ENCODE measurements at places on chromosomes 3 and 15. TPM values are rescaled to one million over a fixed set of nuclear protein-coding genes. Genes with fewer than 3 reads are reported as not detected.
A peak's percentile ranks its signal among the peaks of the same experiment; 100 is the strongest.

The PLA2G4D gene
- total RNA-seq = not detected

The PSTPIP1 gene
- not detected for total RNA-seq

The GP9 gene
- not detected for total RNA-seq

The HHATL gene
- total RNA-seq = not detected

The RBMS3 gene
- total RNA-seq = 30.1 TPM

The SYNPR gene
- not detected for total RNA-seq

The ATP10A gene
- total RNA-seq = 39.5 TPM

The ABHD17C gene
- total RNA-seq = 12.9 TPM

The C3orf22 gene
- not detected for total RNA-seq

DNA sequence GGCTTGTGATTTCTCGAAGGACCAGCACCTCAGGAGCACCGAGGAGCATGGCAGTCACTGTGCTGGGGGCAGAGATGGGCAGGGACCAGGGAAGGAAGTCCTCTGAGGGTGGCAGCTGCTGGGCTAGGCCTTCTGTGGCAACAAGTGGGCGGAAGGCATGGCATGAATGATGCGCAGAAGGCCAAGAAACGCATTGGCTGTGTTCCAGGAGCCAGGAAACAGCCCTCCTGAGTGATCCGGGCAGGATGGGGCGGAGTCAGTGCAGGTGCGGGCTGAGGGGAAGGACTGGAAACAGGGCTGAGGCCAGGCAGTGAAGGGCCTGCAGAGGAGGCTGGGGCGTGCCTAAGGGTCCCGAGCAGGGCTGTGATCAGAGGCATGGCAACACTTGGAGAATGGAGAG lies 23.6 kb downstream of the MRPS11 start:
- no peak for DNase-seq

DNA sequence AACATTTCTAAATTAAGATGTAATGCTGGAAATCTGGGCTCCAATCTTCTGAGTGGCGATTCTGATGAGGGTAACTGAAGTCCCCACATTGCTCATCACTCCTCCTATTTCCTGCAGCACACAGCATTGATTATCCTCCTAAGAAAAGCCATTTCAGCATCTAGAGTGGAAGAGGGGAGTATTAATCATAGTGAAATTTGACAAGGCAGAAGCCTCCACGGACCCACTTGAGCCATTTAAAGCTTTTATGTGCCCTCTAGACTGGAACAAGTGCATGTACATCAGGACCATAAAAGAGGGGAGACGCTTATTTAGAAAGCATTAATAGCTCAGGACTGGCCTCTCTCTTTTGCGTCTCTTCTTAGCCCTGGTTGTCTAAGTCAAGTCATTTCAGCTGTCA lies 25.8 kb downstream of the AQP9 start:
- no peak for DNase-seq

GRCh38 chr3:129366312-129366831 lies 62.1 kb downstream of the EFCAB12 start:
- no peak for DNase-seq

GRCh38 chr15:66394472-66394871 lies 7.8 kb downstream of the MAP2K1 start:
- DNase-seq = no peak

GRCh38 chr3:98770261-98771039 lies 7.3 kb downstream of the ST3GAL6 start:
- DNase-seq = no peak

GRCh38 chr3:159257954-159258353 lies 456.1 kb downstream of the MFSD1 start:
- DNase-seq = no peak

- DNase-seq = no peak
These were observed 9.6 kb downstream of the XCR1 start for GRCh38 chr3:46017720-46018119.

- DNase-seq = no peak
These were observed 40.0 kb upstream of the ATP10A start for GRCh38 chr15:25903024-25903581.

DNA sequence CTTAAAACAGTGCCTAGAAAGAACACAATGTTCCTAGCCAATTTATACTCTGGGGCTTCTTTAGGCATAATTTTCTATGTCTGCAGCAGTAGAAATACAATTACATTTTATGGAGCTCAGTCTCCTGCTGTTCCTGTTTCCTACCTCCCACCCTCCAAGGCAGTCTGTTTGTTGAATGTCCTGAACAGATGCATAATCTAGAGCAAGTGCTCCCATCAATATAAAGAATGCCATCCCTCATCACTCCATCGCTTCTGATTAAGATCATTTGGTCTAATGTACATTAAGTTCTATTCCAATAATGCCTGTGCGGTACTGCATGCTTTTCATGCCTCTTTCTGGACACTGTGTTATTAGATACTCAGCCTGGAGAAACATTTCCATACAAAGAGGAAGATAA lies 869.8 kb upstream of the CFAP20DC start:
- DNase-seq = no peak

GRCh38 chr15:63972801-63973200 lies 73.5 kb downstream of the DAPK2 start:
- no peak for DNase-seq

- peak; percentile 61 for DNase-seq
These were observed 103.3 kb upstream of the COL8A1 start for GRCh38 chr3:99534951-99535704.

- DNase-seq = no peak
These were observed 42.9 kb downstream of the CDIN1 start for GRCh38 chr15:36622197-36622795.

DNA sequence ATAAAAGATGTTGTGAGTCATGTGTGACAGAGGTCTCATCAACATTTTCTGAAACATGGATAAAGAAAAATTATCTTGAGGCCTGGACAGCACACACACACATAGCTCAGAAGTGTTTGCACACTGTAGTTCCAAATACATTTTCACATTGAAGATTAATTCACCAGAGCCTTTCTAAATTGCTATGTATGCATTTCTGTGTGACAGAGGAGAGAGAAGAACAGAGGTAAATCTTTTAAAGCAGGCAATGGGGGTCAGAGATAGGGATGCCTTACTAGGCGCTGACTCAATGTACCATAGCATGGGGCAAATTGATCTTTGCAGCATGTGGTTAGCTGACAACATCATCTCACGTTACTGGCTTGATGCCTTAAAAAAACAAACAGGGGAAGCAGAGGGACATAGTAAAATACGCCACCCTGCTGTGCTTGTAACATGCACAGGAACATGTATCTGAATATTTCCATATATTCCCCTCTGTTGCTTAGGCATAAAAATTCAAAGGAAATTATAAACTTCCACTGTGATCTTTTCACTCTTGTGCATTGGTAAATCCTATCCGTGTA lies 7.7 kb downstream of the POU1F1 start:
- no peak for DNase-seq

- DNase-seq = no peak
These were observed 310.7 kb upstream of the ZNF717 start for GRCh38 chr3:76096036-76096435.

DNA sequence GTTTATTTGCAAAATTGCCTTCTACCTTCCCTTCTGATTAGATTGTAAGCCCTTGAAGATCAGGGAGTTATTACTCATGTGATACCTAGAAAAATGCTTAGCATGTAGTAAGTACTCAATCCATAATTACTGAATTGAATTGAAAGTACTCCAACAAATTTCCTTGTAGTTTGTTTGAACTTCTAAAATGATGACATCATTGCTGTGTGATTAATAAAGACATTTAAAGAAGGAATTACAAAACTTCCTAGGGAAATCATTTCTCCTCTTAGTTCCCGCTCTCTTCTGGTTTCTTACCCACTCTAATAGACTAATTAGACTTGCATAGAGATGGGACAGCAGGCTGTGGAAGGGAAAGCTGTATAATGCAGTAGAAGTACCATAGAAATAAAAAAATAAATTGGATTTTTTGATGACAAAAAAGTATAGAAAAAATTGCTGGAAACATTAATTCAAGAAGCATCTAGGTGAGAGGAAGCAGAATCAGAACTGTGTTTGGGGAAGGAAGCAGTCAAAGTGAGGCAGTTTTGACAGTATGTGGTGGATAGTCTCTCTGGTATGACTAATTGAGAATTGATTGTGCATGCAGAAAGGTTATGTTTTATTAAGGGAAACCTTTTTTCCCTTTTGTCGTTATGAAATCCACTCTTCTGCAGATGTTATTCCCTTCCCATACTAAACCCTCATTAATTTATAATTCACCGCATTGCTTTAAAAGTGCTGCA lies 93.0 kb downstream of the ALCAM start:
- DNase-seq = no peak

DNA sequence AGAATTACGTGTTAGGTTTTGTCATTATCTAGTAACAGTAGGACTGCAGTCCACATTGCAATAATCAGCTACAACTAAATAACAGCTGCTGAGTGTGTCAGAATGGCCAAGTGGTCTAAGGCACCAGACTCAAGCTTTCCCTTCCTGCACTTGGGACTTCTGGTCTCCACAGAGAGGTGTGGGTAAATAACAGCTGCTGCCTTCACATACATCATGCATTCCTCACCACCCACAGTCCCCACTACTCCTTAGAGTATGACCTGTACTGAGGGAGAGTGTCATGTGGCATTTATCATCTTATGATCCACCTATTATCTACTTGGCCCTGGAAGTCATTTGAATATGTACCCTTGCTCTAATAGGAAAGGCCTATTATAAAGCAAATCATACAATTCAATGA lies 22.2 kb upstream of the ZMAT3 start:
- DNase-seq = no peak

DNA sequence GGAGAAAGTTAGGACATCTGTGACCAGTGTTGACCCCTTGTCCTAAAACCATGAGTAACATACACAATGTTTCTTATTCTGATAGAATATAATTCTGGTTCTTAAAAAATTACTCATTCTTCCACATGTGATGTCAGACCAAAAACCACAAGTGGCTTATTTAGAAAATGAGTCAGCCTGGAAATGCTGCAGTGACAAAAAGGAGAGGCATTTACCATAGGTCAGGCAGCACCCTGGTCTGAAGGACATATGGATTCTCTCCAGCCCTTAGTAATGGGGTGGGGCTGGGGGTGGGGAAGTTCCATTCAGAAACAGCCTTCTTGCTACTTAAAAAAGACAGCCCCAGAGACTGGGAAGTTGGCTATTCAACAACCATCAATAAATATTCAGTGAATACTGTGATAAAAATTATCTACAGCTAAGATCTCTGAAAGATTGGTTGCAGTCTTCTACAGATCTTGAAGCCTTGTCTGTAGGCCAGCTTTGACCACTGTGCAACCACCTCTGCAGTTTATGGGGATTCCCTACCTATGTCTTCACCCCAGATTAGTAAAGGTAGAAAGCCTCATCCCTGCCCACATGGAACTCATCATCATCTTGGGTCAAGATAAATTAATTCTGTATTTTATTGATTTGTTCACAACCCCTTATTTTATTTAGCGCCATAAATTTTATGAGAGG lies 34.9 kb upstream of the TIMP4 start:
- DNase-seq = peak; percentile 98

GRCh38 chr3:47421741-47422649 lies 41.2 kb downstream of the PTPN23 start:
- peak; percentile 31 for DNase-seq

GRCh38 chr15:65175511-65175910 lies 9.6 kb downstream of the CLPX start:
- no peak for DNase-seq

DNA sequence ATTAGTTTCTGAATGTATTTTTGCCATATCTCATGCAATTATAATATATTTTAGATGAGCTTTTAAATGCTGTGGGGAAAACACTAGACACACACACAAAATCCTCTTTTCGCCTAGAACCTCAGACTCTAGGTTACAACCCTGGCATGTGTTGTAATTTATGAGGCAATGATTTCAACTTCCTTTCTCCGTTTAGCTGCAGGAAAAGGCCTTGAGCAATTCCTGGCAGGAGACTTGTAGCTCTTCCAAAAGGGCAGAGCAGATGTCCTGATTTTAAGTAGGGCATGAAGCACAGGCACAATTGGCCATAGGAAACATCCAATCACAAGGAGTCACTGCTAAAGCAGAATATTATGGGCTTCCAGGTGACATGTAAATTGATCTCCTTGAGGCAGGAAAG lies 82.0 kb downstream of the GPR156 start:
- peak; percentile 67 for DNase-seq

- peak; percentile 58 for DNase-seq
These were observed 5.2 kb downstream of the HTR3C start for GRCh38 chr3:184058029-184058428.

DNA sequence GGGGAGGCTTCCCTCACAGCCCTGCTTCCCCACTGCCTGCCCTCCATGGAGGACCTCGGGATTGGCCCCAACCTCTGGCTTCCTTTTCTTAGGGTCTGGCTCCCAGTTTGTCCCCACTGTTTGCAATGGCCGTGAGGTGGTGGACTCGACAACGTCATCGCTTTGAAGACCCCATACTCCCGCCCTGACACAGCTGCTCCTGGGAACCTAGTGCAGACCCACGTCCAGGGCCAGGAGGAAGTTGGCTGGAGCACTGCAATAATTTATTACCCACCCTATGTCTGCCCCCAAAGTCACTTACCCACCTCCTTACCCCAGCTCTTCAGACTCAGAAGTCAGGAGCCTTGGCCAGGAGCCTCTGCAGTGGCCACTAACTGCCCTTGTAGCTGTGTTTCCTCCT lies 11.1 kb downstream of the GRM2 start:
- DNase-seq = no peak

DNA sequence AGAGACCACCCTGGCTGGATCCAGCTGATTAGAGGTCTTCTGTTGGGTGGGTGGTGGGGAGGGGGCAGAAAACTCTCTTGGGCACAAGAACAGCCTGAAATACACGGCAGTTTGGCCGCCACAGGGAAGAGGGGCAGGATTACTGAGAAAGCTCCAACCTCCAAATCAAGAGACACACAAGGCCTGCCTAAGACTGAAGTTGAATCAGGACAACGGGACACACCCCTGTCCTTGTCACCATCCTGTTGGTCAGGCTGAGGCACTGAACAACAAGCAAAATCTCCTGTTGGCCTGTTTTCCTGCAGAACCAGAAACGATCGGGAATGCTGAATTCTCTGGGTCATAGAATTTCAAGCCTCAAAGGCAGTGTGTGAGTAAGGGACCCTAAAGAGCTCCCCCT lies 247.8 kb downstream of the FAM43A start:
- DNase-seq = no peak

- DNase-seq = no peak
These were observed 60.4 kb downstream of the KBTBD12 start for GRCh38 chr3:127975153-127976029.

DNA sequence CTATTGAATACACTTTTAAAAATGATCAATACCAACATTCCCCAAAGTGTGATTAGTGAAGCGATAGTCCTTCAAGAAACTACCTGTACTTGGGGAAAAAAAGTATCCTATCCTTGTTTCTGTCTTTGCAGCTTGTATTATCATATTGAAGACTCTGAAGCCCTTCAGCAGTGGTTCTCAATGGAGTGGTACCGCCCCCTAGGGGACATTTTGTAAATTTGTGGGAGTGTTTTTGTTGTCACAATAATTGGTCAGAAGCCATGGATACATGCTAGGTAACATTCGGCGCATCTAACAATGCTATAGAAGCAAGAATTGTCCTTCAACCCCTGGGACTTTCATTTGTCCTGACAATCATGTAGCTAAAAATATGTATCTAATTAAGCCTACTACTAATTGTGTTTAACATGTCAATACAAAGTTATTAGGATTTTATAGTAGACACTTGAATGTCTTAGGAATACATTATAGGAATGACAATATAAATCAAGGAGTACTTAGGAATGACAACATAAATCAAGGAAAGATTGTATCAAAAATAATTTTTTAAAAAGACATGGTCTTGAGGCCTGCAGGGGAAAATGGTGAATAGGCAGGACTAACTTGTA lies 53.7 kb downstream of the NMD3 start:
- DNase-seq = peak; percentile 52

- no peak for DNase-seq
These were observed 84.8 kb downstream of the MBNL1 start for GRCh38 chr3:152353578-152353977.

- DNase-seq = no peak
These were observed 51.5 kb upstream of the SLCO3A1 start for GRCh38 chr15:91801836-91802534.

All from HFFc6 (cell line).